ENCODE measurements at places on chromosomes 6 and 20. TPM values are rescaled to one million over a fixed set of nuclear protein-coding genes. Genes with fewer than 3 reads are reported as not detected.

The DEFB124 gene
- total RNA-seq, result not detected

The MAN1A1 gene
- total RNA-seq, result 45.0 TPM

The ACSS1 gene
- 15.5 TPM for total RNA-seq

The TPMT gene
- total RNA-seq, result 5.0 TPM

The MEP1A gene
- total RNA-seq, result not detected

The SPEF1 gene
- not detected for total RNA-seq

The RAET1E gene
- not detected for total RNA-seq

DNA sequence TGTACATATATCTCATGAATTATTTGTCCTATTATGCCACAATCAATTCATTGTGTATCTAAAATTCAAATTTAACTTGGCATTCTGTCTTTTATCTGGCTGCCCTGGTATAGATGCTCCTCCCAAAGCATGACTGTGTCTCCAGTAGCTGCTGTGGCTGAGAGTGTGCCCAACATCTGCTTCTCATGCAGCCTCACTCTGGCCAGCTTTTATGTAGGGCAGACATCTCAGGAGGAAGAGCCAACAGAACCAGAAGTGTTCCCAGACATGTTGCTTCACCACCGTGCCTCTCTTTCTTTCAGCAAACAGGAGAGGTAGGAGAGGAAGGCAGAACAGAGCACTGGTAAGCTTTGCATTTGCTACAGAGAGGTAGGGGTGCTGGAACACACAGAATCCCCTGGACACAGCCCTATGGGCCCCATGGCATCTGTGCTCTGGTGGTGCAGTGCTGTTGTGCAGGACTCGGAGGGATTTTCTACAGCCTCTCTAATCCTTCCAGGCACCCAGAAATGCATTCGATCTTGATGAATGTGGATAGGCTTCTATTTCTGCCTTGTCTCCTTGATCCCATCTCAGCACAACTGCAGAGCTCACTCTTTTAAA, 637.1 kb downstream of the UTRN start:
- H3K27me3 ChIP-seq, result peaks cover 8% of the 10 kb centered on the region
- H3K4me1 ChIP-seq, result peaks cover 5% of the 10 kb centered on the region
- no peaks in the 10 kb centered on the region for H3K36me3 ChIP-seq
- no peak for DNase-seq
- no peak overlapping the region for H3K27ac ChIP-seq
- H3K4me3 ChIP-seq, result no peak overlapping the region

DNA sequence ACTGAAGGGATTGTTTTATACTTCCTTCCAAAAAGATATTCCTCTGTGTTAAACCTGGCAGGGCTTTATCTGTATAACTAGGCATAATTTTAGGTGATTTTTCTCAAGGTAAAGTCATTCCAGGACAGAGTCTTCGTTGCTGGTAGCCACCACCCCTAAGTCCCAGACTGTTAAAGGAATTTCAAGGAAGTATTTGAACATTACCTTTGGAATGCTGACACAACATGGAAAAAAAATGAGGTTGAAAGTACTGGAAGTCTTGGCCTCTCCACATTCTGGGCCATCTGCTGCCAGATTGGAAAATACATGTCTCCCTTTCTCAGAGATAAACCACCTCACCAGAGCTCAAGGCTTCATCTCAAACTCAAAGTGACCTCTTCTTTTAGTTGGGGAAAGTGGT, 27.0 kb upstream of the ETV7 start:
- DNase-seq, result no peak
- H3K4me3 ChIP-seq, result no peak overlapping the region
- H3K27me3 ChIP-seq, result peaks cover 20% of the 10 kb centered on the region

GRCh38 chr6:21381331-21381963, 212.1 kb upstream of the SOX4 start:
- H3K4me3 ChIP-seq, result no peak overlapping the region
- no peaks in the 10 kb centered on the region for H3K36me3 ChIP-seq
- no peaks in the 10 kb centered on the region for H3K4me1 ChIP-seq
- no peak for DNase-seq
- H3K27ac ChIP-seq, result no peak overlapping the region
- H3K27me3 ChIP-seq, result peaks cover 2% of the 10 kb centered on the region

DNA sequence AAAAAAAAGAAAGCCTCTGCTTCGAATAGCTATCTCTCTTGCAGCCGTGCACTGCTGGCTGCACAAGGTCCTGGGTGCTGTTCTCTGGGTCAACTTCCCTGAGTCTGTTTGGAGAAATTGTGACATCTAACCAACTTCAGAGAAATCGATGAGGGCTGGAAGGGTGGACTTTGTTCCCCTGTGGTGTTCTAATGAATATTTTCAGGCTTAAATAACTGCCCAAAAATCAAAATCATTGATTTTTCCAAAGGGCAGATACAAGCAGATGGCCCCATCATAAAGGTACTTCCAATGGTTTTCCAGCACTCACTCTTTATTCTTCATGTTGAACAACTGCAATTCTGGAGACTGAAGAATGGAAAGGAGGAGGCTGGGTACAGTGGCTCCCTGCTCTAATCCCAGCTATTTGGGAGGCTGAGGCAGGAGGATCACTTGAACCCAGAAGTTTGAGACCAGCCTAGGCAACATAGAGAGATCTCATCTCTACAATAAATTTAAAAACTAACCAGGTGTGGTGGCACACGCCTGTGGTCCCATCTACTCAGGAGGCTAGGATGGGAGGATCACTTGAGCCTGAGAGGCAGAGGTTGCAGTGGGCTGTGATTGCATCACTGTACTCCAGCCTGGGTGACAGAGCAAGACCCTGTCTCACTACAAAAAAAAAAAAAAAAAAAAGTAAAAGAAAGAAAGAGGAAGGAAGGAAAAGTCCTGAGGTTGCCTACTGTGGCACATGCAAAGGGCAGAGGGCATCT, 59.1 kb downstream of the FOXA2 start:
- no peak for DNase-seq
- H3K27ac ChIP-seq, result no peak overlapping the region
- H3K36me3 ChIP-seq, result no peaks in the 10 kb centered on the region
- no peaks in the 10 kb centered on the region for H3K27me3 ChIP-seq
- H3K4me1 ChIP-seq, result no peaks in the 10 kb centered on the region

DNA sequence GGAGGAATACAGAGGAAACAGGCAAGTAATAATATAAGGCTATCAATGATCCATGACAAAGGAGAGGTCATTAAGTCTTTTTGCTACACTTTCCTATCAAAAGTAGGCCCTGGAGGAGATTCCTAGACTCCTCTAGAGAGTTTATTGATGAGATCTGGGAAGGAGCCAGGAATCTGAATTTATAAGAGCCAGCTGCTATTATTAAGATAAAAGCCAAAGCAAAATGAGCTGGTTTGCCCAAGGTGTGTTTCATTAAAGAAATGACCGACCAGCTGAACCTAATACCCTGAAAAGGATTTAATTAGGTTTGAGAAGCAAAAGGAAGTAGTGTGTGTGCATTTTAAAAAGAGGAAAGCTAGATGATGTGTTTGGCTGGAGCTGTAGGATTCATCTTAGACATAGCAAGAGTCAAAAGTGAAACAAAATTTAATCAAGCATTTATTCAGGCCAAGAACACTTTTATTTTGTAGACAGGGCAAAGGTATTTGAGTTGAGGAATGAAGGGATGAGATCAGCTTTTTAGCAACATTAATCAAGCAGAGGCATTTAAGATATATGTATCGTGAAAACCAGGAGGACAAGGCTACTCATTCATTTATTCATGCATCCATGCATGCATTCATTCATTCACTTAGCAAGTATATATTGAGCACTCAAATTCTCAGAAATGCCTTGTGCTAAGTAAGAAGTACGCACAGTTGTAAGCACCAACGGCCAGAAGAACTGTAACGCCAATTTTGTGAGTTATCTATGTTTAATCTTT, 43.5 kb upstream of the SCAF8 start:
- peaks cover 4% of the 10 kb centered on the region for H3K4me1 ChIP-seq
- no peaks in the 10 kb centered on the region for H3K36me3 ChIP-seq
- H3K27ac ChIP-seq, result no peak overlapping the region
- no peaks in the 10 kb centered on the region for H3K27me3 ChIP-seq
- DNase-seq, result no peak

- peaks cover 28% of the 10 kb centered on the region for H3K36me3 ChIP-seq
- DNase-seq, result no peak
- peaks cover 18% of the 10 kb centered on the region for H3K4me1 ChIP-seq
- H3K4me3 ChIP-seq, result no peak overlapping the region
- no peak overlapping the region for H3K27ac ChIP-seq
- no peaks in the 10 kb centered on the region for H3K27me3 ChIP-seq
Measured at GRCh38 chr6:36101691-36102090, 28.6 kb upstream of the MAPK13 start.

- no peak overlapping the region for H3K4me3 ChIP-seq
- H3K4me1 ChIP-seq, result peaks cover 31% of the 10 kb centered on the region
- H3K36me3 ChIP-seq, result peaks cover 45% of the 10 kb centered on the region
- no peak for DNase-seq
Measured at GRCh38 chr6:36136034-36136433, 5.7 kb downstream of the MAPK13 start.

DNA sequence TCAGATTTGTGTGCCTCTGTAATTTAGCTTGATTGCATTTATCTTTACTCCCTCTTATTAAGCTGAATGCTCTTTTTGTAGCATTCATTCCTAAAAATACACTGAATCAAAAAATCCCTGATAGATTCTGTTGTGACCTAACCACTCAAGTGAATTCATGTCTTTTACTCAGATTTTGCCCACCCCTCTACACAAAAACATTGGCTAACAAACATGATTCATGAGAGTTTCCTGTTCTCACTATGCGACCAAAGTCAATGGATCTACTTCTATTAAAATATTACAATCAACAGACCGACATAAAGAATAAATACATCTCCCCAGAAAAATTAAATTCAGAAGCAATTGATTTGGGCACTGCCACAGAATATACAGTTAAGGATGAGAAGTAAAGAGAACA, 99.5 kb upstream of the THEMIS start:
- H3K27ac ChIP-seq, result no peak overlapping the region
- H3K4me3 ChIP-seq, result no peak overlapping the region
- peaks cover 3% of the 10 kb centered on the region for H3K36me3 ChIP-seq
- DNase-seq, result no peak

GRCh38 chr20:50743087-50743486, 11.7 kb downstream of the PARD6B start:
- H3K4me1 ChIP-seq, result peaks cover 37% of the 10 kb centered on the region
- peaks cover 22% of the 10 kb centered on the region for H3K36me3 ChIP-seq
- H3K4me3 ChIP-seq, result no peak overlapping the region
- H3K27me3 ChIP-seq, result no peaks in the 10 kb centered on the region

- no peak overlapping the region for H3K4me3 ChIP-seq
- no peak overlapping the region for H3K27ac ChIP-seq
- no peak for DNase-seq
- H3K4me1 ChIP-seq, result peaks cover 10% of the 10 kb centered on the region
- H3K36me3 ChIP-seq, result peaks cover 9% of the 10 kb centered on the region
Measured at GRCh38 chr20:58688840-58689239, 3.8 kb upstream of the NPEPL1 start.

GRCh38 chr20:50276119-50277063, 85.8 kb downstream of the CEBPB start:
- H3K4me1 ChIP-seq, result no peaks in the 10 kb centered on the region
- no peak overlapping the region for H3K4me3 ChIP-seq
- H3K27me3 ChIP-seq, result peaks cover 2% of the 10 kb centered on the region
- no peak overlapping the region for H3K27ac ChIP-seq
- DNase-seq, result no peak
- no peaks in the 10 kb centered on the region for H3K36me3 ChIP-seq

GRCh38 chr20:17043323-17043722, 183.5 kb upstream of the PCSK2 start:
- DNase-seq, result no peak
- H3K4me1 ChIP-seq, result no peaks in the 10 kb centered on the region
- no peak overlapping the region for H3K27ac ChIP-seq
- H3K4me3 ChIP-seq, result no peak overlapping the region
- H3K36me3 ChIP-seq, result no peaks in the 10 kb centered on the region

GRCh38 chr20:49368596-49368995, 90.7 kb upstream of the ZNFX1 start:
- no peaks in the 10 kb centered on the region for H3K4me1 ChIP-seq
- H3K4me3 ChIP-seq, result no peak overlapping the region
- no peak for DNase-seq
- peaks cover 28% of the 10 kb centered on the region for H3K27me3 ChIP-seq
- H3K36me3 ChIP-seq, result no peaks in the 10 kb centered on the region
- no peak overlapping the region for H3K27ac ChIP-seq

DNA sequence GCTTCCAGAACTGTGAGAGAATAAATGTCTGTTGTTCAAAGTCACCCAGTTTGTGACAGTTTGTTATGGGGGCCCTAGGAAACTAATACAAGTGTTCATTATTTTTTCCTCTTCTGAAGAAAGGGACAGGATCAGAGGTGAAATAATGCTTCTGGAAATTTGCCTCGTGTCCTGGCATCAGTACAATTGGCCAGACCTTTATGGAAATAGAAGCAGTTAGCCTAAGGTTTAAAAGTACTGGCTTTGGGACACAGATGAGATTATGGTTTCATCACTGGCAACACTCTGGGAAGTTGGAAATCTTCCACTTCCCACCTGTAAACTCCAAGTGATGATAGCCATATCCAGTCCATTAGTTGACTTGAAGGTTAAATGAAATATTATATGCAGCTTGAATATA, 88.7 kb downstream of the PLCB1 start:
- peaks cover 4% of the 10 kb centered on the region for H3K27me3 ChIP-seq
- no peak overlapping the region for H3K27ac ChIP-seq
- H3K4me3 ChIP-seq, result no peak overlapping the region
- DNase-seq, result no peak

- peaks cover 6% of the 10 kb centered on the region for H3K36me3 ChIP-seq
- no peak overlapping the region for H3K27ac ChIP-seq
- H3K4me3 ChIP-seq, result no peak overlapping the region
- peaks cover 4% of the 10 kb centered on the region for H3K27me3 ChIP-seq
Measured at GRCh38 chr6:169533301-169534038, 168.4 kb downstream of the WDR27 start.

DNA sequence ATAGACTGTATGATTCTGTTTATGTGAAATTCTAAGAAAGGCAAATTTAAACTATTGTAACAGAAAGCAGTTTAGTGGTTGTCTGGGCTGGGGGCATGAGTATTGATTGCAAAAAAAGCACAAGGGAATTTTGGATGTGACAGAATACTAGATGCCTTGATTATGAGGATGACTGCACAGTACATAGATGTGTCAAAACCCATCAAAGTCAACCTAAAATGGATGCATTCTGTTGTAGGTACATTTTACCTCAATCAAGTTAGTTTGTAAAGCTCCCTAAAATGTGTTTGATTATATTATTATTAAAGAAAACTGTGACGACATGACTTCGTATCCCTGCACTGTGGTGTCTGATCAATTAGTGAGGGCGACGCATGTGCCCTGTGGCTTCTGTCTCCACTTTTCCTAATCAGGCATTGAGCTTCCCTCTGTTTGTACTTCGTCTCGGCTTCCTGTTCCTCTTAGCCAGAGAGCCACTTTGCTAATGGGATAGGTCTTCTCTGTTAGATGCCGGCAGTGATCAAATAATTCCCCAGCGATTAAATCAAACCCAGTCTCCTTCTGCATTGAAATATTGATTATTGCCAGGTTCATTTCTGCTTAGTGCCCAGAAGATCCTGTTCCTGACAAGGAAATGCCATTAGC, 118.3 kb upstream of the GGTLC1 start:
- H3K36me3 ChIP-seq, result no peaks in the 10 kb centered on the region
- no peak overlapping the region for H3K27ac ChIP-seq
- peaks cover 15% of the 10 kb centered on the region for H3K4me1 ChIP-seq
- H3K4me3 ChIP-seq, result no peak overlapping the region
- H3K27me3 ChIP-seq, result peaks cover 8% of the 10 kb centered on the region

Data from activated T-helper 2 cell treated with anti-CD3 and anti-CD28 coated beads, Interferon-gamma antibody, Interleukin-2, Interleukin-4, amounts not matched to agents 10 μg/mL and 5 μg/mL and 100 μg/mL, durations not matched to agents 14 hours and 24 hours and 36 hours (primary cell).